Osteoblast (primary cell): ENCODE measurements at places on chromosomes 16 and 17. TPM values are rescaled to one million over a fixed set of nuclear protein-coding genes. Genes with fewer than 3 reads are reported as not detected.

GRCh38 chr17:50272711-50273653 lies 1.3 kb upstream of the TMEM92 start:
- H3K27ac ChIP-seq: peak overlapping the region; percentile 94
- H3K4me3 ChIP-seq: peak overlapping the region; percentile 82
- H3K27me3 ChIP-seq: no peaks in the 10 kb centered on the region
- peak; percentile 95 for DNase-seq

DNA sequence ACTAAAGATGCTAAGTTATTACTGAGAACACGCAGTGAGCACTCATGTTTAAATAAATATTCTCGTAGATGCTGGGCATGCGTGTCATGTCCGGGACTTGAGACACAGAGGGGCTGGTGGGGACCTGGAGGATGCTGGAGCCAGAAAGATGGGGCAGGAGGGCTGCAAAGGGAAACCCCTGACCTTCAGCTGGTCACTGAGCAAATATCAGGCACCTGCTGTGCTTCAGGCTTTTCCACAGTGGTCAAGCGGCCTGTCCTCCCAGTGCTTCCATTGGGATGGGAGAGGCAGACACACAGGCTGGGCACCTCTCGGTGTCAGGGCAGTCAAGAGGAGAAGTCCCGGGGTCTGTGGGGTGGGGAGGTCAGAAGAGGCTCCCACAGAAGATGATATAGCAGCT lies 211.4 kb downstream of the GSG1L start:
- peak; percentile 17 for DNase-seq
- peaks cover 21% of the 10 kb centered on the region for H3K27me3 ChIP-seq
- no peak overlapping the region for H3K27ac ChIP-seq
- H3K36me3 ChIP-seq: no peaks in the 10 kb centered on the region

- DNase-seq: peak; percentile 62
- no peaks in the 10 kb centered on the region for H3K27me3 ChIP-seq
These were observed 8.7 kb downstream of the EIF1 start for GRCh38 chr17:41697122-41697962.

CCDC154 gene
- total RNA-seq: 0.36 and 0.59 TPM in 2 replicates

CDYL2 gene
- total RNA-seq: 8.3 and 8.8 TPM in 2 replicates
